ENCODE measurements at places on chromosomes 11 and 22. TPM values are rescaled to one million over a fixed set of nuclear protein-coding genes. Genes with fewer than 3 reads are reported as not detected.

ROM1 gene
- 3.2 TPM for total RNA-seq

SERPIND1 gene
- total RNA-seq = 1.5 TPM

DNA sequence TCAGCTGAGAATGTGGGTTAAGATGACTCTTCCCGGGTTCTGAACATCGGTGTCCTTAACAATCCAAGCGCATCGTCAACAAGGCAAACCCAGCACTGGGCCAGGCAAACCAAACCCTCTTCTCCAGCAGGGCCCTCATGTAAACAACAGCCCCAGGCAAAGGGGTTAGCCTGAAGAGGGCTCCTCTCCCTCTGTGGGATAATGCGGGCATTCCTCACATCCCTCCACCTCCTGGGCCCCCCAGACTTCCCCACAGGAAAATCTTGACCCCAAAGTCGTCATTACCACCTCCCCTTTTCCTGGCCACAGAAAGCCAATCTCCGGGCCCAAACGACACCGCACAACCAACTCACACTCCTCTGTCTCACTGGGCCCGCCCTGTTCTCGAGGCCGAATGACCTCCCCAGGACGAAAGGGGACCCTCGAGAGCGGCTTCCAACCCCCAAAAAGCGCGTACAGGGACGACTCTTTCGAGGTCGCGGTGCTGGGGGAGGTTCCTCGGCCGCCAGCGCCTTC is 566 bp downstream of the DDB1 start:
- no peaks in the 10 kb centered on the region for H3K27me3 ChIP-seq
- H3K27ac ChIP-seq = peak overlapping the region; percentile 93
- H3K4me1 ChIP-seq = peaks cover 33% of the 10 kb centered on the region
- H3K4me3 ChIP-seq = peak overlapping the region; percentile 87
- peaks cover 20% of the 10 kb centered on the region for H3K36me3 ChIP-seq
- no peak for DNase-seq

- H3K4me1 ChIP-seq = peaks cover 69% of the 10 kb centered on the region
- H3K27me3 ChIP-seq = no peaks in the 10 kb centered on the region
- no peak for DNase-seq
- H3K36me3 ChIP-seq = peaks cover 4% of the 10 kb centered on the region
- H3K27ac ChIP-seq = peak overlapping the region; percentile 95
- H3K4me3 ChIP-seq = peak overlapping the region; percentile 82
Observed at GRCh38 chr11:60914633-60915247, 782 bp downstream of the TMEM109 start.

- no peaks in the 10 kb centered on the region for H3K36me3 ChIP-seq
- H3K27ac ChIP-seq = no peak overlapping the region
- H3K4me1 ChIP-seq = peaks cover 14% of the 10 kb centered on the region
- H3K27me3 ChIP-seq = no peaks in the 10 kb centered on the region
Observed at GRCh38 chr22:18157714-18158028, 7.7 kb downstream of the USP18 start.

All from right atrium auricular region (tissue), 2 donors.